ENCODE measurements at places on chromosomes 12 and 14.

DNA sequence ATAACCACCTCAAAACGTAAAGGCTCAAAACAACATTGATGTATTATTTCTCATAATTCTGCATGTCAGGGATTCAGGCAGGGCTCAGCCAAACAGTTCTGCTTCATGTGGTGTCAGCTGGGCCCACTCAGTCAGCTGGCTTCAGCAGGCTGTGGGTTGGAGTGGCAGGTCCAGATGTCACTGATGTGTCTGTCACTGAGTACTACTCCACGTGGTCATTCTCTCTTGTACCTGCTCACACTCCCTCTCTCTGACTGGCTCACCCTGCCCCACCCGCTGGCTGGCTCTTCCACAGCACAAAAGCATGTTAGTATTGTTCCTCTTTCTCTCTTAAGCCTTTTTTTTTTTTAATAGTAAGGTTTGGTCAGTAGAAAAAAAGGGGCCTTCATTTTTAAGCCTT, 182.4 kb downstream of the DICER1 start:
- DNase-seq = no peak

DNA sequence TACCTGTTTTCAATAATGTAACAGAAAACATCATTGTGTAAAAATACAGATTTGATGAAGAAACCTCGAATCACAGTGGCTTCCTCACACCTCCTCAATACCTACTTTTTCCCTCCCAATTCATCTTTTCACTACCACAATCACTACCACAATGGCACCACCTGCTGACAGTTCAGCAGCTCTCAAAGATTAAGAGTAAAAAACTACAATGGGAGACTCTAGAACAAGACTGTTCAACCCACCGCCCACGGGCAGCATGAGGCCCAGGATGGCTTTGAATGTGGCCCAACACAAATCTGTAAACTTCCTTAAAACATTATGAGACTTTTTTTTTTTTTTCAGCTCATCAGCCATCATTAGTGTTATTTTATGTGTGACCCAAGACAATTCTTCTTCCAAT, 15.2 kb downstream of the MED6 start:
- peak; percentile 45 for DNase-seq

GRCh38 chr14:34043627-34044372, 92.9 kb upstream of the EGLN3 start:
- DNase-seq = no peak

GRCh38 chr12:106245767-106246166, 2.1 kb downstream of the CKAP4 start:
- DNase-seq = peak; percentile 81

DNA sequence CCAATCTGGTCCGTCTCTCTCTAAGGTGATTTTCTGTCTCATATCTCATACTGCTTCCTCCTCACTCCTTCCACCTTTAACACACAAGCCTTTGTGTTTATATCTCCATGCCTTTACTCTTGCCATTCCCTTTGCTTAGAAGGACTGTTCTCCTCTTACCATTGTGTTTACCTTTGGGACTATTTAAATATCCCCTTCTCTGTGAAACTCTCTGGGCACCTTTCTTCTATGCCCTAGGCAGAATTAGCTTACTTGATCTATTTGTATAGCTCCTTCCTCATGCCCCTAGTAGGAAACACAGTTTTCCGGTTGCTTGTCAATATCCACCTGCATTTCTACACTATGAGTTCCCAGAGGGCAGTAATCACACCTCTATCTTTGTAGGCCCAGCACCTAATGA, 3.9 kb upstream of the AMHR2 start:
- no peak for DNase-seq

DNA sequence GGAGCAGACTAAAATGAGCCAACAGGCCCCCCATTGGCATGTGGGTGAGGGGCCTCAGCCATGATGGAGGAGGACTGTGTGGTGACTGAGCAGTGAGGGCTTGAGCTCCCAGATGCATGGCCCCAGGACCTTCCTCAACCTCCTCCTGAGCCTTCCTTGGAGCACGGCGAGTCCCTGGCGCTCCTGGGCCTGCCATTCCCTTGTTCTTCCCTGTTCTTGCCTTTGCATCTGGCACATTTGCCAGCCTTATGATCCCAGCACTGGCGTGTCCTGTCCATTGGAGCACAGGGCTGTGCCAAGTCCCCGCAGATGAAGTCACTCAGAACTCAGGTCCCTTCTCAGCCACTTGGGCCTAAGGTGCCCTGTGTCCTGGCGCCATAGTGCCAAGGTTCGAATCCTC, 40.3 kb upstream of the MEG3 start:
- DNase-seq = no peak

GRCh38 chr14:103353362-103353761, 19.3 kb downstream of the EIF5 start:
- DNase-seq = no peak

GRCh38 chr12:79674629-79675028, 16.1 kb downstream of the PAWR start:
- DNase-seq = peak; percentile 55

GRCh38 chr12:76670776-76671175, 93.1 kb upstream of the ZDHHC17 start:
- no peak for DNase-seq

DNA sequence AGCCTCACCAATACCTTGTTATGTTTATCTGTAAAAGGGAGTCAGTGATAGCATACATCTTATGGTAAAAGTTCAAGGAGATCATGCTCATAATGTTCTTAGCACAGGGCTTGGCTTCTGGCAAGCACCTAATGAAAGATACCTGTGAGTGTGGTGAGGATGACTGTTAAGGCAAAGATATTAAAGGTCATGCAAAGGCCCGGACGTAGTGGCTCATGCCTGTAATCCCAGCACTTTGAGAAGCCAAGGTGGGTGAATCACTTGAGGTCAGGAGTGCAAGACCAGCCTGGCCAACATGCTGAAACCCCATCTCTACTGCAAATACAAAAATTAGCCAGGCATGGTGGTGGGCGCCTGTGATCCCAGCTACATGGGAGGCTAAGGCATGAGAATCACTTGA, 425.9 kb upstream of the TBX3 start:
- no peak for DNase-seq

GRCh38 chr14:77184396-77185092, 2.9 kb downstream of the TMEM63C start:
- no peak for DNase-seq

DNA sequence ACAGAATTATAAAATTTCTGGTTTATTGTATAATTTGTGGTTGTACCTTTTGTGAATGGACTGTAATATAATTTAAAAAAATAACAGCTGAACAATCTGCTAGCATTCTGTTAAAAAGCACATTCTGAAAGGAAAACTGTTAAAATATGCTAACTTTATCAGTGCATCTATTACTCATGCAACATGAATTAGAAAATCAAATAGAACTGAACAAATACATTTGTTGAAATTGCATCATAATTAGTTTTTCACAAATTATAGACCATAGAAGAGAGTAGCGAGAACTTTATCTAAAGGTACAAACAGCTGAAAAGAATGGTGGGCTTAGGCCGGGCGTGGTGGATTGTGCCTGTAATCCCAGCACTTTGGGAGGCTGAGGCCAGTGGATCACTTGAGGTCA, 33.0 kb downstream of the PTPN21 start:
- DNase-seq = no peak

DNA sequence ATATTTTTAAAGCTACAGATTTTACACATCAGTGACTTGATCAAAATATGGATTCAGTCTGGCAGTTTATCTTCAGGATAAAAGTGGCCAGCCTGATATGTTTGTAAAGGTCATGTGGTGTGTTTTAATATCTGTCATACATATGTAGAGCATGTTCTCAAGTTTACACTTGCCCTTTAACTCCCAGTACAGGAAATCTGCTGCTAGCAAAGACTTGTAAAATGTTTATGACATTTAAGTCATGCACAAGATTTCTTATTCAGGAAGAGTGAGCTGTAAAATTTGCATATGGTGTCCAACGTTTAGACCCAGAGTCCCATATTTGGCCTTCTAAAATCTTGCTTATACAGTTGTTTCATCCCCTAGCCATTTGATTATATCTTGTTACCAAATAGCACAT, 197.5 kb upstream of the FLRT2 start:
- DNase-seq = no peak

- DNase-seq = no peak
Observed at GRCh38 chr12:45878630-45879255, 111.6 kb downstream of the SCAF11 start.

DNA sequence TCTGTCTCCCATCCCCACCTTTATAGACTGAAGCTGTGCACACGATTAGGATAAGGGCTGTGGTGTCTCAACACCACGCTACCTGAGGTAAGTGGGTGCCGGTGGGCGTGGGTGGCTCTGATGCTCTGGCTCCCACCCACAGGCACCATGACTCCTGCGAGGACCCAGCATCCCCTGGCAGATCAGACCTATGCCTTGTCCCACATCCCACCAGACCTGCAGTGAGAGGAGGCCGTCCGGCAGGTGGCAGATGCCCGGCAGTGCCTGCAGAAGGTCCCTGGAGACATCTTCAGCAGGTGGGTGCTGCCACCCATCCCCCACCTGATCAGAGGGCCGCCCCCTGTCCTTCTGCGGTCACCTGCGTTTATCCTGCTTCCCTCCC, 104.4 kb upstream of the PRB2 start:
- no peak for DNase-seq

GRCh38 chr14:52836063-52836462, 44.7 kb upstream of the GNPNAT1 start:
- DNase-seq = no peak

GRCh38 chr12:94143951-94144350, 4.4 kb upstream of the PLXNC1 start:
- DNase-seq = no peak

DNA sequence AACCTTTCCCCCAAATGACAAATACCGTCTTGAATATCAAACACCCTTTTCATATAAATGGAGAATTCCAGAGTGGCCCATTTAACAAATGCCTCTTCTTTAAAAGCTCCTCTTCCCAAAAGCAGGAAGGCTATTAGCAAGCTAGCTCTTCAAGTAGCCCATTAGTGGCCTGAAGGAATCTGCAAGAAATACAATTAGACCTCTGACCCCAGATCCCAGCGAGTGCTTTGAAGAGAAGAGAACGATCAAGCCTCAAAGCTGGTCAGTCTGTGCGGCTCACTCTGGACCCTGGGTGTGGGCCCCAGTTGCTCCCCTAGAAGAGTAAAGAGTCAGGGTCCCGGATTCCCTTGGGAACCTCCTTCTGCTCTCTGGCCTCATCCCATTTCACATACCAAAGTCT, 325.6 kb downstream of the NUAK1 start:
- DNase-seq = no peak

- DNase-seq = no peak
Observed at GRCh38 chr12:31517994-31518393, 72.9 kb downstream of the DENND5B start.

DNA sequence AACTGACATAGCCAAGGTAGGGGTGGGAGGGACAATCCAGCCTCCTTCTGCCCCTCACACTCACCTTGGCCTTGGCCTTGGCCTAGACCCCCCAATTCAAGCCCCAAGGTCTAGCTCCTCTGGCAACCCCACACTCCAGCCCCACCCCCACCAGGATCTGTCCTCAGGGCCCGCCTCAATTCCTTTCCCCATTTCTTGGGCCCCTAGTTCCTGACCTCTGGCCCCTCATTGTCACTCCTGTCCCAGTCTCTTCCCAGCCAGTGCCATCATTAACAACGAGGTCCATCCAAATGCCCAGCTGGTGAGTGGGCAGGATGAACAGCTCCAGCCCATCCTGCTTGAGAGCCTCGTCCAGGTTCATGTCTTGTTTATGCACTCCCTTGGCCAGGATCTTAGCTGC, 6.8 kb upstream of the GDF11 start:
- DNase-seq = no peak

- no peak for DNase-seq
Observed at GRCh38 chr12:16407346-16407745, 59.9 kb downstream of the MGST1 start.

DNA sequence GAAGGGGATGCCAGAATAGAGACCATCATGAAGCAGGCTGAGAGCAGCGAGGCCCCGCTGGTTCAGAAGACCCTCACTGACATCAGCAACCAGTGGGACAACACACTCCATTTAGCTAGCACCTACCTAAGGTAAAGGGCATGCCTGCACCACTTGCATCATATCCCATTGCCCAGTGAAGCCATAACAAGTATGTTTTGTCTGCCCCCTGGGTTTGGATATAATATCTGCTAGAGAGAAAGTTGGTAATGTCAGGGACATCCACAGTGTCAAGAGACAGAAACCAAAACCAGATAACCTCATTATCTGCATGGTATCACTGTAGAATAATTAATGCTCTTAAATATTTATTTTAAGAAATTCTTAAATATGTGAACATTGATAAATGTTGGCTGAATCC, 173.8 kb downstream of the SYNE2 start:
- no peak for DNase-seq

All from RKO (cell line).